ENCODE measurements at places on chromosomes 12 and 14. TPM values are rescaled to one million over a fixed set of nuclear protein-coding genes. Genes with fewer than 3 reads are reported as not detected.

GRCh38 chr12:49253033-49253623 lies 11.8 kb upstream of the TUBA1C start:
- no peaks in the 10 kb centered on the region for H3K36me3 ChIP-seq
- H3K27ac ChIP-seq: no peak overlapping the region
- DNase-seq: no peak
- no peaks in the 10 kb centered on the region for H3K27me3 ChIP-seq

The TAS2R10 gene
- total RNA-seq: 1.0 TPM

DNA sequence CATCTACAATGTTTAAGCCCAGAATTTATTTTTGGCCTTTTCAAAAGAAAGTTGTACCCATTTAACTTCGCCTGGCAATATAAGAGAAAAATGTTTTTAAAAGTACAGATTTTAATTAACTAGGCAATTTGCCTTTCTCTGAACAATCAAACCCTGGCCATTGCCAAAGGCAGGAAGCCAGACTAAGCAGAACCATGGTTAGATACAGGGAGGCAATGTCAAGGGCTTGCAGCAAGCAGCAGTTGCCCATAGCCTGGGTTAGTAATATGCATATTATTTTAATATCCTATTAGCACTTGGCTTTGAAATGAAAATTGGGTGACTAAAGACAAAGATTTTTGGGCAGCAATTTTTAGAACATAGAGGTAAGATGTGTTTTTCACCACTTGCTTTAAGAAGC lies 51.1 kb upstream of the FRMD6 start:
- no peak overlapping the region for H3K4me3 ChIP-seq
- H3K36me3 ChIP-seq: no peaks in the 10 kb centered on the region
- DNase-seq: no peak
- H3K27me3 ChIP-seq: peaks cover 13% of the 10 kb centered on the region
- H3K27ac ChIP-seq: no peak overlapping the region

DNA sequence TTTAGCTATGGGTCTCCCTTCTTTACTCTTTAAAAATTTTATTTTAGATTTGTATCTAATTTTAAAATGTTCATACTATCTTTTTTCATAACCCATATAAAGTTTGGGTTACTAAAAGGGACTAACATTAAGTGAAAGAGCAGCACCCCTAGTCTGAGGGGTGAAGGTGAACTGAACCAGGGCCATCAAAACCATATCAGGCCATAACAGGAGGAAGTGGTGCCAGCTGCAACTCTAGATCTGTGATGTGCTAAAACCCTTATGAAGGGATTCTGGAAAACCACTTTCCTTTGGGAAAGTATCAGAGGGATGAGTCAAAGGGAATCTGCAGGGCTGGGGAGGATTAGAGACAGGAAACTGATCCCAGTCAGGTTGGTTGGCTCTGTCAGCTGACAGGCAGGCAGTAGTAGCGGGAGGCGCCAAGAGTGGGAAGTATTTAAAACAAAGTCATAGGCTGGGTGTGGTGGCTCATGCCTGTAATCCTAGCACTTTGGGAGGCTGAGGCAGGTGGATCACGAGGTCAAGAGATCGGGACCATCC lies 162.5 kb downstream of the PPM1H start:
- DNase-seq: no peak
- H3K27me3 ChIP-seq: peaks cover 13% of the 10 kb centered on the region
- H3K4me3 ChIP-seq: no peak overlapping the region
- H3K27ac ChIP-seq: no peak overlapping the region
- no peaks in the 10 kb centered on the region for H3K36me3 ChIP-seq

- no peak overlapping the region for H3K27ac ChIP-seq
- H3K27me3 ChIP-seq: no peaks in the 10 kb centered on the region
- no peak overlapping the region for H3K4me3 ChIP-seq
- H3K36me3 ChIP-seq: no peaks in the 10 kb centered on the region
- no peaks in the 10 kb centered on the region for H3K4me1 ChIP-seq
These were observed 456.2 kb upstream of the MGAT4C start for GRCh38 chr12:86712425-86712843.

The SCYL2 gene
- 33.3 TPM for total RNA-seq

GRCh38 chr14:73738518-73739173 lies 24.5 kb upstream of the PNMA1 start:
- H3K4me1 ChIP-seq: peaks cover 28% of the 10 kb centered on the region
- peaks cover 6% of the 10 kb centered on the region for H3K36me3 ChIP-seq
- H3K27ac ChIP-seq: no peak overlapping the region
- no peaks in the 10 kb centered on the region for H3K27me3 ChIP-seq
- DNase-seq: no peak

- no peak overlapping the region for H3K4me3 ChIP-seq
- no peaks in the 10 kb centered on the region for H3K36me3 ChIP-seq
- no peaks in the 10 kb centered on the region for H3K27me3 ChIP-seq
These were observed 250.7 kb downstream of the RMST start for GRCh38 chr12:97713270-97713669.

- H3K27me3 ChIP-seq: no peaks in the 10 kb centered on the region
- H3K27ac ChIP-seq: no peak overlapping the region
- H3K4me1 ChIP-seq: peaks cover 16% of the 10 kb centered on the region
- DNase-seq: no peak
- H3K4me3 ChIP-seq: no peak overlapping the region
- no peaks in the 10 kb centered on the region for H3K36me3 ChIP-seq
These were observed 43.3 kb upstream of the NT5DC3 start for GRCh38 chr12:103884316-103884715.

GRCh38 chr14:102777711-102778337 lies 575 bp downstream of the TRAF3 start:
- H3K36me3 ChIP-seq: peaks cover 16% of the 10 kb centered on the region
- H3K27me3 ChIP-seq: no peaks in the 10 kb centered on the region
- peaks cover 32% of the 10 kb centered on the region for H3K4me1 ChIP-seq
- H3K27ac ChIP-seq: peak overlapping the region; percentile 94
- H3K4me3 ChIP-seq: peak overlapping the region; percentile 92

DNA sequence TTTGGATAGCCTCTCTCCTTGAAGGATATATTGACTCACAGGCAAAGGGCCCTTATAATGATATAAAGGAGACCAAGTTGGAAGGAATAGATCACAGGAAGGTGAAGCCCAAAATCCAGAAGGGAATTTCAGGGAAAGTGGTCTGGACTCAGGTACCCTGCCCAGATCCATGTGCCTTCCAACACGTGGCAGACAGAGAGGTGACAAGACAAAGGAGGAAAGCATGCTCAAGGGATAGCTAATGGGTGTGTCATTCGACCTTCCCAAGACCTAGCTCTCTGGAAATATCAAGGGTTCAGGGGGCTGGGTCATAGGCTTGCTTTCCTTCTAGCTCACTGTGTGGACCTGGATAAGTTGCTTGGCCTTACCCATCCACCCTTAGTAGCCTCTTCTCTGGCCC lies 214.3 kb downstream of the ZFP36L1 start:
- H3K36me3 ChIP-seq: no peaks in the 10 kb centered on the region
- no peak for DNase-seq
- H3K4me3 ChIP-seq: no peak overlapping the region
- H3K27ac ChIP-seq: no peak overlapping the region

The RPS6KA5 gene
- 20.5 TPM for total RNA-seq

DNA sequence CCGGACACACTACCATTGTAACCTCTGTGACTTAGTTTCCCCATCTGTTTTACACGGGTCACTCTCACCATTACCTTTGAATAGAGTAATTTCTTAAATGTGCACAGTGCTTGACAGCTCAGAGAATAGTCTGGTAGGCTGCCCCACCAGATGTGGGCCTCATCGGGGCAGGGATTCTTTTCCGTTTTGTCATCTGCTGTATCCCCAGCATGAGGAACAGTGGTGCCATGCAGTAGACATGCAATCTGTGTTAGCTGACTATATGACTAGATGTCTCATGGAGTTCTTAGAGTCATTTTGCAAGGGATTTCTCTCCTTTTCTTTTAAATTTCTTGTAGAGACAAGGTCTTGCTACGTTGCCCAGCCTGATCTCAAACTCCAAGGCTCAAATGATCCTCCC lies 44.9 kb upstream of the PLEKHG3 start:
- H3K27ac ChIP-seq: no peak overlapping the region
- peaks cover 7% of the 10 kb centered on the region for H3K27me3 ChIP-seq
- no peaks in the 10 kb centered on the region for H3K36me3 ChIP-seq
- DNase-seq: no peak
- H3K4me1 ChIP-seq: peaks cover 16% of the 10 kb centered on the region
- H3K4me3 ChIP-seq: peak overlapping the region; percentile 15

DNA sequence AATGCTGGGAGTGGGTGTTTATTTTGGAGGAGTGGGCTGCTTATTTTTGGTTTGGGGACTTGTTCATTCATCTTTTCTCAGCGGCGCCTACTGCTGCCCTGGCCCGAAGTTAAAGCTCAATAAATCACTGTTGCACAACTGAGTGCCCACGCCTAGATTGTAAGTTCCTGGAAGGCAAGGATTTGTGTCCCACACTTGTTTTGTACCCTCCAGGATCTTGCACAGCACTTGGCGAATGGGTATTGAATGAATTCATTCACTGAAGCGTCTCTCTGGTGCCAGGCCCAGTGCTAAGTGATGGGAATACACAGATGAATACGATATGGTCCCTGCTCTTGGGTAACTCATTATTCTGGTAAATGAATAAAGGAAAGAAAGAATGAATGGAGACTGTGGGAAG lies 153.3 kb upstream of the PARP11 start:
- H3K4me3 ChIP-seq: no peak overlapping the region
- H3K36me3 ChIP-seq: no peaks in the 10 kb centered on the region
- peaks cover 2% of the 10 kb centered on the region for H3K27me3 ChIP-seq
- peaks cover 23% of the 10 kb centered on the region for H3K4me1 ChIP-seq
- H3K27ac ChIP-seq: no peak overlapping the region
- DNase-seq: no peak

The MIS18BP1 gene
- total RNA-seq: 61.8 TPM

GRCh38 chr14:29233188-29233587 lies 466.6 kb downstream of the FOXG1 start:
- no peaks in the 10 kb centered on the region for H3K4me1 ChIP-seq
- H3K27me3 ChIP-seq: no peaks in the 10 kb centered on the region
- no peak overlapping the region for H3K4me3 ChIP-seq
- H3K36me3 ChIP-seq: no peaks in the 10 kb centered on the region

DNA sequence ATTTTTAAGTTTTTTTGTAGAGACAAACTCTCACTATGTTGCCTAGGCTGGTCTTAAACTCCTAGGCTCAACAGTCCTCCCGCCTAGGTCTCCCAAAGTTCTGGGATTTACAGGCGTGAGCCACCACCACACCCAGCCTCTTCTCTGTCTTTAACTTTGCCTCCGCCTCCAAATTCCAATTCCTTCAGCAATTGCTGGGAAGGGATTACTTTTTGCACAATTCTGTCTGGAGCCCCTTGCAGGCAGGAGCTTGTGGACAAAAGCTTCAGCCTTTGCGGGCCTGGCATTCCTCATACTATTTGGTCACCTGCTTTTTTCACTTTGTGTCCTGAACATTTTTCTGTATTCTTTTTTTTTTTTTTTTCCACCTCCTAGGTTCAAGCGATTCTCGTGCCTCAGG lies 26.0 kb downstream of the SH2B3 start:
- H3K27me3 ChIP-seq: peaks cover 2% of the 10 kb centered on the region
- no peaks in the 10 kb centered on the region for H3K36me3 ChIP-seq
- no peak for DNase-seq
- H3K4me3 ChIP-seq: peak overlapping the region; percentile 80
- peaks cover 76% of the 10 kb centered on the region for H3K4me1 ChIP-seq

The FOXG1 gene
- not detected for total RNA-seq

DNA sequence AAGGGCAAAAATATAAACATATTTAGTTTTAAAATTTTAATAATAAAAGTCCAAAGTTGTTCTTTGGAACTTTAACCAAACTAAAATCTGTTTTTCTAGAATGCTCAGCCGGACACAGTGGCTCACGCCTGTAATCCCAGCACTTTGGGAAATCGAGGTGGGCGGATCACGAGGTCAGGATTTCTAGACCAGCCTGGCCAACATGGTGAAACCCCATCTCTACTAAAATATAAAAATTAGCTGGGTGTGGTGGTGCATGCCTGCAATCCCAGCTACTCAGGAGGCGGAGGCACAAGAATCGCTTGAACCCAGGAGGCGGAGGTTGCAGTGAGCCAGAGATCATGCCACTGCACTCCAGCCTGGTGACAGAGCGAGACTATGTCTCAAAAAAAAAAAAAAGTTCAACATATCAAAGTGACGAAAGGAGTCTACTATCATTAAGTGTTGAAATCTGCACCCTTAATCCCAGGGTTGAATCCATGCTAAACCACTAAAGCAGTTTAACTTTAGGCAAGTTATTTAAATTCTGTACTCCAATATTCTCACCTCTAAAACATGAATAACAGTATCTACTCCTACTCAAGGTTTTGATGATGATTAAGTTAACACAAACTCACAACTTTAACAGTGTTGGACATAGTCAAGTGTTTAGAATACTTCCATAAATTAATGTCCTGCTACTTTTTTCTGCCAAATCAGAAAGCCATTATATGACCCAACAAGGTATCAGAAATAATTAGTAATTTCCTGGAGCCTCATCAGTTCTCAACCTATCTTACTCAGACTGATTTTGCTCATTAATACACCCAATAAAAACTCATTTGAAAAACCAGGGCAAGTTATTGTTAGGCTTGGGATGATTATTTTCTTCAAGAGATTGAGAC lies 11.0 kb downstream of the HNRNPC start:
- peak overlapping the region; percentile 87 for H3K4me3 ChIP-seq
- H3K36me3 ChIP-seq: peaks cover 51% of the 10 kb centered on the region
- H3K27me3 ChIP-seq: no peaks in the 10 kb centered on the region
- DNase-seq: no peak
- peak overlapping the region; percentile 70 for H3K27ac ChIP-seq
- peaks cover 68% of the 10 kb centered on the region for H3K4me1 ChIP-seq

- no peak overlapping the region for H3K4me3 ChIP-seq
- H3K27ac ChIP-seq: no peak overlapping the region
- no peaks in the 10 kb centered on the region for H3K27me3 ChIP-seq
- no peak for DNase-seq
- peaks cover 34% of the 10 kb centered on the region for H3K4me1 ChIP-seq
- H3K36me3 ChIP-seq: peaks cover 6% of the 10 kb centered on the region
These were observed 21.9 kb downstream of the DHRS2 start for GRCh38 chr14:23657959-23658470.

DNA sequence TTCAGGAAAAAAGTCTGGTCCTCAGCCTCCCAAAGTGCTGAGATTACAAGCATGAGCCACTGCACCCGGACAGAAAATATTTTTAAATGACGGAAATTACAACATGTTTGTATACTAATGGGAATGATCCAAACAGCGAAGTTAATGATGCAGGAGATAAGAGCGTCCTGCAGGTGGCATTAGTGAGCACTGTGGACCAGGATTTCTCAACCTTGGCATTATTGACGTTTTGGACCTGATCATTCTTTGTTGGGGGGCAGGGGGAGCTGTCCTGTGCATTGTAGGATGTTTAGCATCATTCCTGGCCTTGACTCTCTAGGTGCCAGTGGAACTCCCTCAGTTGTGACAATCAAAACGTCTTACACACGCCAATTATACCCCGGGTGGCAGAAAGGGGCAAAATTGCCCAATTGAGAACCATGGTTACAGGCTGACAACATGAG lies 34.1 kb downstream of the SCFD1 start:
- no peaks in the 10 kb centered on the region for H3K27me3 ChIP-seq
- no peaks in the 10 kb centered on the region for H3K4me1 ChIP-seq
- no peak overlapping the region for H3K27ac ChIP-seq

- H3K27ac ChIP-seq: no peak overlapping the region
- DNase-seq: no peak
- no peaks in the 10 kb centered on the region for H3K36me3 ChIP-seq
- peak overlapping the region; percentile 50 for H3K4me3 ChIP-seq
These were observed 59.8 kb downstream of the PLEKHG3 start for GRCh38 chr14:64763801-64764621.

GRCh38 chr14:24416932-24417619 lies 12.4 kb downstream of the CBLN3 start:
- H3K4me3 ChIP-seq: no peak overlapping the region
- no peaks in the 10 kb centered on the region for H3K36me3 ChIP-seq
- peak; percentile 51 for DNase-seq
- no peaks in the 10 kb centered on the region for H3K4me1 ChIP-seq

- H3K4me3 ChIP-seq: no peak overlapping the region
- no peaks in the 10 kb centered on the region for H3K36me3 ChIP-seq
- no peak for DNase-seq
- H3K4me1 ChIP-seq: no peaks in the 10 kb centered on the region
These were observed 151.2 kb downstream of the C12orf75 start for GRCh38 chr12:105481392-105482300.

The DPF3 gene
- 11.8 TPM for total RNA-seq

The PPFIA2 gene
- total RNA-seq: not detected

The CCND2 gene
- 942 TPM for total RNA-seq

All from natural killer cell treated with Interleukin-12 subunit alpha and Interleukin-12 subunit beta and Interleukin-15 and Interleukin-18, amount 100 ng/mL, for 72 hours (primary cell).